Right lung (tissue), 10 donors: ENCODE measurements at places on chromosomes 7 and 10. TPM values are rescaled to one million over a fixed set of nuclear protein-coding genes. Genes with fewer than 3 reads are reported as not detected.

TCF7L2 gene
- polyA plus RNA-seq, result 55.1 TPM

GRCh38 chr10:105759669-105760068 is 1118.6 kb downstream of the SORCS3 start:
- DNase-seq, result no peak

DNA sequence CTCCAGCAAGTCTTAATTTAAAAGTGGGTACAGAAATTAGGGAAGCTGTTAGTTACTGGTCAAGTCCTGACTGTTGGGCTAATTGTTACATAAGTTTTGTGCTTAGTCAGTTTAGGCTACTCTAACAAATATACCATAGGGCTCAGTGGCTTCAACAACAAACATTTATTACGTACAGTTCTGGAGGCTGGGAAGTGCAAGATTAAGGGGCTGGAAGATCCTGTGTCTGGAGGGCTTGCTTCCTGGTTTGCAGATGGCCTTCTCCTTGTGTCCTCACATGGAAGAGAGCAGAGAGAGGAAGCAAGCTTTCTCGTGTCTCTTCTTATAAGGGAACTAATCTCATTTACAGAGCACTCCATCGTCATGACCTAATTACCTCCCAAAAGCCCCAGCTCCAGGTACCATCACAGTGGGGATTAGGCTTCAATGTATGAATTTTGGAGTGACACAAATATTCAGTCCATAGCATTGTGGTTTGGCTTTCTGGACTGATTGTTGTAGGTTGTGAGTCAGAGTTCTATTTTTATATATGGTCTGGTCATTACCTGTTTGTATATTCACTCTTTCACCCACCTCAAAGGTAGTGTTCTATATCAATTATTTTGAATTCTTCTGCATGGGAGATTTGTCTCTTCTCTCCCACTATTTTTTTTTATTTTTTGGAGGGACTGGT is 17.1 kb downstream of the ST7 start:
- no peak for DNase-seq

DNA sequence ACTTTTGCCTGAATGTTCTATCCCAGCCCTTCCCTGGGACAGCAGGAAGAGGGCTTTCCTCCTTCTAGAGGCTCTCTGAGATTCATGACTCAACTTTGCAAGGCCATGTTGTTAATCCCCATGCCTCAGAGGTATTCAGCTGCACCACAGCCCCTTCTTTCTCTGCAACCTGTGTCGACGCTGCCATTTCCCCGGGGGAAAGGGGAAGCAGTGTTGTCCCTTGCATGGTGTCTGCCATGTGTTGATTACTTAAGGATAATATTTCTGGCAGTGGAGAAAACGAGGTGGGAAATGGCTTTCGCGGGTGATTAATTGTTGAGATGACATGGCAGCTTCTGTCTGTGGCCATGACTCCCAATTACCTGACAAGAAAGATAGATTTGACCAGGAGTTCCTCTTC is 133.1 kb downstream of the SORCS3 start:
- no peak for DNase-seq

- DNase-seq, result no peak
Observed at GRCh38 chr10:125823663-125824251, 411 bp downstream of the BCCIP start.

DNA sequence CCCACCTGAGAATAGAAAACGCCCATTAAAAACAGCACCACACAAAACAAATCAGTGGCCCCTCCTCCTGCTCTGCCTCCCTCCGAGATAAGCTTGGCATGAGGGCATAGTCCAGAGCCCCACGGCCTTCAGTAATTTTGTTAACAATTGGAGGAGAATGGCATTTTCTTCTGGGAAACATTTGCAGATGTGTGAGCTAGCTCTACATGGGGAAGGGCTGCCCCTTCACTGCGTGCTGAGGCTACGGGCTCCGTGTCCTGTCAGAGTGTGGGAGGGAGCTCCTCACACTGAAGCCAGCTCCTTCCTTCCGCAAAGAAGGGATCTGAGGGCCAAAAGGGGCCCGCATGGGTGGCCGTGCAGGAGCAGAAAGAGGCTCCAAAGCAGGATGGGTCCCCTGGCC is 15.2 kb downstream of the GRK5 start:
- DNase-seq, result no peak

- DNase-seq, result no peak
Observed at GRCh38 chr7:25181532-25181931, 46.8 kb downstream of the NPVF start.
